CD8-positive, alpha-beta memory T cell (primary cell): ENCODE measurements at places on chromosomes 13 and 19. TPM values are rescaled to one million over a fixed set of nuclear protein-coding genes. Genes with fewer than 3 reads are reported as not detected.
A peak's percentile ranks its signal among the peaks of the same experiment; 100 is the strongest.

The WDR87 gene
- total RNA-seq = not detected

GRCh38 chr19:1445185-1445931 lies 4.6 kb upstream of the APC2 start:
- H3K27ac ChIP-seq = no peak overlapping the region
- peak overlapping the region; percentile 43 for H3K4me3 ChIP-seq
- H3K36me3 ChIP-seq = peaks cover 16% of the 10 kb centered on the region
- H3K27me3 ChIP-seq = peaks cover 33% of the 10 kb centered on the region
- H3K4me1 ChIP-seq = peaks cover 18% of the 10 kb centered on the region

The LCP1 gene
- total RNA-seq = 838 TPM

- no peak for DNase-seq
- H3K4me3 ChIP-seq = no peak overlapping the region
- no peak overlapping the region for H3K27ac ChIP-seq
- H3K36me3 ChIP-seq = no peaks in the 10 kb centered on the region
Measured at GRCh38 chr13:73583331-73583730, 524.5 kb downstream of the KLF5 start.

GRCh38 chr19:10295305-10295846 lies 5.6 kb downstream of the ICAM5 start:
- H3K4me3 ChIP-seq = peak overlapping the region; percentile 69
- no peak overlapping the region for H3K27ac ChIP-seq
- DNase-seq = peak; percentile 70
- peaks cover 46% of the 10 kb centered on the region for H3K27me3 ChIP-seq
- H3K4me1 ChIP-seq = peaks cover 48% of the 10 kb centered on the region
- no peaks in the 10 kb centered on the region for H3K36me3 ChIP-seq

DNA sequence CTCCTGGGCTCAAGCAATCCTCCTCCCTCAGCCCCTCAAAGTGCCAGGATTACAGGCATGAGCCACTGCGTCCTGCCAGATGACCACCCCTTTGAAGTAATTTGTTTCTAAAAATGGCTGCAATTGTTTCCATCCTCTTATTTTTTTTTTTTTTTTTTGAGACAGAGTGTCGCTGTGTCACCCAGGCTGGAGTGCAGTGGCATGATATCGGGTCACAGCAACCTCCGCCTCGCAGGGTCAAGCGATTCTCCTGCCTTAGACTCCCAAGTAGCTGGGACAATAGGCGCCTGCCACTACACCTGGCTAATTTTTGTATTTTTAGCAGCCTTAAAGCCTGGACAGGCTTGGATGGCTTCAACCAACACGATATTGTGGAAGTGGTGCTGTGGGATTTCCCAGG lies 22.3 kb upstream of the DPP9 start:
- no peak for DNase-seq
- H3K27ac ChIP-seq = no peak overlapping the region
- H3K27me3 ChIP-seq = no peaks in the 10 kb centered on the region
- no peaks in the 10 kb centered on the region for H3K36me3 ChIP-seq
- H3K4me3 ChIP-seq = no peak overlapping the region

- peaks cover 21% of the 10 kb centered on the region for H3K27me3 ChIP-seq
- H3K27ac ChIP-seq = no peak within 1 kb of the TSS
- H3K36me3 ChIP-seq = no peaks in the 10 kb centered on the region
Measured at GRCh38 chr13:98752467-98753290, at the start of gene SLC15A1. Gene SLC15A1, minus strand, starts transcription at chr13:98752672. Its CDS starts 74 bp downstream, at chr13:98752598.

The DAND5 gene
- not detected for total RNA-seq

DNA sequence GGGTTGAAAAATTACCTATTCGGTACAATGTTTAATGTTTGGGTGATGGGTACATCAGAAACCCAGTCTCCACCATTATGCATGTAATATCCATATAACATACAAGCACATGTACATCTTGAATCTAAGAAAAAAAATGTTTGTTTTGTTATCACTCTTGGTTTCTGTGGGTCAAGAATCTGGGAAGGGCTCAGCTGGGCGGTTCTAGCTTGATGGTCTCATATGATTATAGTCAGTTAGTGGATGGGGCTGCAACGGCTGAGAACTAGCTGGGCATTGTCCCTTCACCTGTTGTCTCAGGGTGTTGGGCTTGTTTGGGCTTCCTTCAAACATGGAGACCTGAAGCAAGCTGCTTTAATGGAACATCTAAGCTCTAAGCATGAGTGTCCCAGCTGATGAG lies 4.7 kb downstream of the ADGRE3 start:
- H3K27me3 ChIP-seq = no peaks in the 10 kb centered on the region
- no peak overlapping the region for H3K27ac ChIP-seq
- H3K4me1 ChIP-seq = no peaks in the 10 kb centered on the region
- H3K36me3 ChIP-seq = no peaks in the 10 kb centered on the region
- no peak overlapping the region for H3K4me3 ChIP-seq

The TUBA3C gene
- not detected for total RNA-seq

DNA sequence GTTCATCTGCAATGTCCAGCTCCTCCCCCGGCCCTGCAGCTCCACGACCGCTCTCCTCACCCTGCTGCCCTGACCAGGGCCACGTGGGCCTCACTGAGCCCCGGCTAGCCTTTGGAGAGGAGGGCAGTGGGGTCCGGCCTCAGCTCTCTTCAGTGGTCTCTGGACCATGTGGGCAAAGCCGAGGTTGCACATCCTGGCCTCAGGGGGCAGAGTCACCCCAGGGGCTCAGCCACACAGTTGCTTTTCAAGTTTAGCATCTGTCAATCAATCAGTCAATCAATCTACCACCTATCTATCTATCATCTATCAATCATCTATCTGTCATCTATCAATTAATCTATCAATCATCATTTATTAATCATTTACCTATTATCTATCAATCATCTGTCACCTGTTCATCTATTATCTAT lies 3.0 kb upstream of the DIRAS1 start:
- H3K36me3 ChIP-seq = no peaks in the 10 kb centered on the region
- no peak overlapping the region for H3K4me3 ChIP-seq
- H3K4me1 ChIP-seq = no peaks in the 10 kb centered on the region
- peaks cover 21% of the 10 kb centered on the region for H3K27me3 ChIP-seq

The NKPD1 gene
- 0.18 TPM for total RNA-seq

GRCh38 chr19:2488942-2489731 lies 13.2 kb downstream of the GADD45B start:
- H3K36me3 ChIP-seq = no peaks in the 10 kb centered on the region
- H3K4me3 ChIP-seq = no peak overlapping the region
- DNase-seq = no peak
- H3K4me1 ChIP-seq = peaks cover 9% of the 10 kb centered on the region
- H3K27ac ChIP-seq = no peak overlapping the region

DNA sequence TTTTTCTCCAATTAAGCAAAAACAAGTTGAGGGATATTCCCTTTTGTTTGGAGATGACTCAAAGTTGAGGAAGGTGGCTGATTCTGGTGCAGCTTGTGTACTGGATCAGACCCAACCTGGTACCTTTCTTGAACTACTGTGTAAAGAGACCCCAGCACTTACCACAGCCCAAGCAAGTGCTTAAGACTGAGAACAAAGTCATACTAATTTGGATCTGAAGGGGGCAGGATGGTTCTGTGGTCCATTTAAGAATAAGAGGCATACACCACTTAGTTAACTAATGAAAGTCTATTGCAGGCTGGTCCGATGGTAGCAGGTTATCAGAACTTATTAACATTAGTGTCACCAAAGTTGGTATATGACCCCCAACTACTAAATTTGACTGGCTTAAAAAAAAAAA lies 6.3 kb downstream of the THSD1 start:
- no peaks in the 10 kb centered on the region for H3K36me3 ChIP-seq
- H3K4me1 ChIP-seq = peaks cover 9% of the 10 kb centered on the region
- DNase-seq = no peak
- H3K27ac ChIP-seq = no peak overlapping the region

DNA sequence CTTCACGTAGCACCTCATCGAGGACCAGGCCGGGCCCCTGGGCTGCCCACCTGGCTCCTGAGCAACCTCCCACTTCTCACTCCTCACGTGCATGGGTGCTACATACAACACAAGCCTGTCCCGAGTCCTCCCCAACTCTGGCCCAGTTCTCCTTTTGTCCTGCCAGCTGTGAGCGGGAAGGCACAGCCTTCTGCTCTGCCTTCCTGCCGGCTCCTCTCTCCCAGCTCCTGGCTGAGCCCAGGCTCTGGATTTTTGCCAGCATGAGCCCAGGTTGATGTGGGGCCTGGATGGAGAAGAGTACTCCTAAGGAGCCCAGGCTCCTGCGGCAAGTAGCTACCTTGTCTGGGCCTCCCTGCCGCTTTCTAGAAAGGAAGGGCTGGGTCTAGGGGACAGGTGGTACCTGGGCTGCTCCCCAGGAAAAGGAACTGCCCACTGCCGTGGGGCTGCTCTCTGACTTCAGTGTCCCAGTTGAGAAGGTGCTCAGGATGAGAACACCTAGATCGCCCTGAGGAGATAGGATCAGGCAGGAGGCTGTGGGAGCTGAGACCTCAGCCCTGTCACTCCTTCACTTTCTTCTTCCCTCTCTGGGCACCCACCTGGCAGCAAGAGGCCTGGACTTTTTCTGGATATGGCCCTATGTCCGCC lies 23.6 kb downstream of the LYL1 start:
- no peak overlapping the region for H3K27ac ChIP-seq
- H3K4me3 ChIP-seq = no peak overlapping the region
- H3K27me3 ChIP-seq = no peaks in the 10 kb centered on the region
- H3K36me3 ChIP-seq = no peaks in the 10 kb centered on the region
- no peak for DNase-seq

DNA sequence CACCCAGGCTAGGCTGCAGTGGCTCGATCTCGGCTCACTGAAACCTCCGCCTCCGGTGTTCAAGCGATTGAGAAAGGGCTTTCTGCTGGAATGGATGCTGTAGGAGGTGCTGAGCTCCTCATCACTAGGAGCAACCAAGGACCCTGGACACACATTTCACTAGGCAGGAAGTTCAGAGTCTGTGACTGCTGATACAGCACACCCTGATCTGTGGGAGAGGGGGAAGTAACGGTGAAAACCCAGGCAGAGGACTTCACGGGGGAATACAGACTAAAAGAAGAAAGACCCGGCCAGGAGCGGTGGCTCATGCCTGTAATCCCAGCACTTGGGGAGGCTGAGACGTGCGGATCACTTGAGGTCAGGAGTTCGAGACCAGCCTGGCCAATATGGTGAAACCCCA lies 11.9 kb upstream of the NOTCH3 start:
- no peaks in the 10 kb centered on the region for H3K4me1 ChIP-seq
- no peak for DNase-seq
- H3K36me3 ChIP-seq = no peaks in the 10 kb centered on the region

GRCh38 chr13:77535448-77535847 lies at the start of gene SCEL:
Gene SCEL, plus strand, starts transcription at chr13:77535706. Its CDS starts 20,170 bp downstream, at chr13:77555876.
- no peak within 1 kb of the TSS for H3K27ac ChIP-seq
- no peaks in the 10 kb centered on the region for H3K4me1 ChIP-seq
- DNase-seq = no peak
- no peak within 1 kb of the TSS for H3K4me3 ChIP-seq

DNA sequence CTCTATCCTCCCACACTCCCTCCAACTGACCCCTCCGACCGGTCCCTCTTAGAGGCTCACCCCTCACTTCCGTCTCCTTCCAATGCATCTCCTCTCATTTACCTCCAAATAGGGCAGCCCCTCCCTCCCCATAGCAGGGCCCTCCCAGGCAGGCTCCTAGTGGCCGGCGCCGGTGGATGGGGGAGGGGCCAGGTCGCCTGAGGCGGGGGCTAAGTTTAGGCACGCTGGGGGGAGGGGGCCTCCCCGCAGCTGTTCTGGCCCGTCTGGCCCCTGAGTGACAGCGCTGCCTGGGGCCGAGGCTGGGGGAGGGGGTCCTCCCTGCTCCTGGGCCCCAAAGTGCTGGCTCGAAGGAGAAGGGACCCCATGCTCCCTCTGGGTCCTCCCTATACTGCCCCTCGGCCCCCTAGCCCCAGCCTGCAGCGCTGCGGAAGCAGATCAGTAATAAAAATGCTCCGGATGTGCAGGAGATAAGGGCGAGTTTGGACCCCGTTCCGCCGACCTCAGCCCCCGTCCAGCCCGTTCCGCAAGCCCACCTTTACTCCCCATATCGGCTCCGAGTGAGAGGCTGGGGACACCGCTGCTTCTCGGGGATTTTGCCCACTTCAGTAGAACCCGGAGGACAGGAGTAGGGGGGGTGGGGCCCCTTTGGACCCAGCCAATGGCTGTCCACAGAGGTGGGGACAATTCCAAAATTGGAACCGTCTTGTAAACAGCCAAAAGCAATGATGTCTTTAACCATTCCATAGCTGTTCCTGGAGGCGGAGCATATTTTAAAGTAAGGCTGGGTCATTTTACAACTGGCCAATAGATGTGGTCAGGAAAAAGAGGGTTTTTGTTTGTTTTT lies 4.0 kb downstream of the RTN2 start:
- no peak for DNase-seq
- H3K27me3 ChIP-seq = peaks cover 15% of the 10 kb centered on the region
- peaks cover 21% of the 10 kb centered on the region for H3K4me1 ChIP-seq
- H3K36me3 ChIP-seq = no peaks in the 10 kb centered on the region
- peak overlapping the region; percentile 48 for H3K27ac ChIP-seq
- H3K4me3 ChIP-seq = no peak overlapping the region

The CERS1 gene
- not detected for total RNA-seq

The GFY gene
- not detected for total RNA-seq

GRCh38 chr13:27792393-27793218 lies at the start of gene GSX1:
Gene GSX1, plus strand, starts transcription at chr13:27792483. Its CDS starts 208 bp downstream, at chr13:27792691.
- no peak within 1 kb of the TSS for H3K27ac ChIP-seq
- H3K4me1 ChIP-seq = peaks cover 23% of the 10 kb centered on the region
- peak within 1 kb of the TSS; percentile 56 for H3K4me3 ChIP-seq
- H3K27me3 ChIP-seq = peaks cover 66% of the 10 kb centered on the region
- H3K36me3 ChIP-seq = no peaks in the 10 kb centered on the region
- DNase-seq = no peak

The SHISA7 gene
- total RNA-seq = not detected

- peak overlapping the region; percentile 79 for H3K4me3 ChIP-seq
- H3K36me3 ChIP-seq = no peaks in the 10 kb centered on the region
- H3K4me1 ChIP-seq = peaks cover 4% of the 10 kb centered on the region
Measured at GRCh38 chr19:1173159-1173844, 766 bp downstream of the SBNO2 start.

DNA sequence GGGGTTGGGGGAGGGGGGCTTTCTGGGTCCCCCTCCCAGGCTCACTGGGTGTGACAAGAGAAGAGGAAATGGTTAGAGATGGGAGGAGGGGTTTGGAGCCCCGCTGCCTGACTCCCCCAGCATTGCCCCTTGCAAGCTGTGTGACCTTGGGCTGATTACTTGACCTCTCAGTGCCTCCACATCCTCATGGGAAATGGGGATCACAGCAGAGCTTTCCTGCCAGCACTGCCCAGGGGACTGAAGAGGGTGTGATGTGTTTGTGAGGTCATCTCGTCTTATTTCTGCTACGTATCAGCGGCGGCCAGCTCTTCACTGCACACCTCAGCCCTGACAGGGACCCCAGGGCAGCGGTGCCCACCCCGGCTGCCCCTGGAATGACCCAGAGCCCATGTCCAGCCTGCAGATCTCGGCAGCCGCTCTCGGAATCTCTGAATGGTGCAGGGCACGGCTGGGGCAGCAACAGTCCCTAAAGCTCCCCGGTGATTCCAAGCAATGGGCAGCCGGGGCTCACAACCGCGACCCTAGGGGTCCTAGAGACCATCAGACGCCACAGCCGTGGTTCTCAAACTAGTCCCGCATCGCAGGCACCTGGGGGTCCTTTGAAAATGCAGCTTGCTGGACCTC lies 8.4 kb downstream of the PNMA8B start:
- H3K36me3 ChIP-seq = no peaks in the 10 kb centered on the region
- no peak overlapping the region for H3K27ac ChIP-seq
